ENCODE measurements at places on chromosomes 7 and 10.
A peak's percentile ranks its signal among the peaks of the same experiment; 100 is the strongest.

DNA sequence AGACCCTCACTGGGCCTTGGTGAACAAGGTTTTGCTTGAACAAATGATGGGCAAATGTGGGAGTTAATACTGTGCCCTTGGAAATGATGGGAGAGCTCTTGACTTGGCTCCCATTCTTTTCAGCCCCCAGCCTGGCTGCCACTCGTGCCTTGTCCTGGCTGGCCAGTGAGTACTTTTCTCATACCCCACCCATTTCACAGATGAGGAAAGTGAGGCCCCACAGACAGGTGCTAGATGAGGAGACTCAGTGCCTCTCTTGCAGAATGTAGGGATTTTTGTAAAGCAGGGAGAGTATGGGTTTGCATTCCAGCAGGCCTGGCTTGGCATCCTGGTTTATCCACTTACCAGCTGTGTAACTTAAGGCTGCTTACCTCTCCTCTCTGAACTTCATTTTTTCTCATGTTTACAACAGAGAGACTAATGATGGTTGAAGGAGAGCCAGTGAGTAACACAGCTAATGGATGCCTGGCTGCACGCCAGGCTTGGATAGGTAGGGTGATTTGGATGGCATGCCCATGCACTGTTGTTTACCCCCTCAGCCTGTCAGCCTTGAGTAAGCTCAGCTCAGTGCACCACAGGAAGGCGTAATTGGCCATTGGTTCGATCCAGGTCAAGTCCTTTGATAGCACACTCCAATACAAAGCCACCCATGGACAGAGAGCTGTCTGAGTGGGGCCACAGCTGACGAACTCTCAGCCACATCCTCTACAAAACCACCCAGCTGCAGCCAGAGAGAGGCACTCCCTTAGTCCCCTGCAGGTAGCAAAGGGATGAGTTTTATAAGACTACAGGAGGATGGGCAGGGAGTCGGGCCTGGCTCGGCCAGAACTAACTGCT, 436.8 kb downstream of the RPS24 start:
- DNase-seq = no peak

DNA sequence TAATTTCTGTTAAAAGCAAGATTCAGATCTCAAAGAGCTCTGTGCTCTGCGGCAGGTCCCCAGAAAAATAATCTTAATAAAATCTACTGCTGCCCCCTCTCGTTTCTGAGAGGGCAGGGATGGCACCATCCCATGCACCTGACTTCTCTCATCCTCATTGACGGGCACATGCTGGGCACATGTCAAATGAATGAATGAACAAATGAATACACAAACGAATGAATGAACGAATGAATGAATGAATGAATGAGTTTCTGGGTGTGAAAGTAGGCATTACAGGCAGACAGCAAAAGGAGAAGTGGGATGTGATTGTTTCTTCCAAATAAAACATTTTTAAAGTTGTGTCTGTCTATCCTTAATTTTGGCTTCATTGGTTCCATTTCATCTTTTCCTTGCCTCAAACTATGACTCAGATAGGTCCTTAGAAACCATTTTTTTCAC, 398.1 kb upstream of the PRKCQ start:
- no peak for DNase-seq

DNA sequence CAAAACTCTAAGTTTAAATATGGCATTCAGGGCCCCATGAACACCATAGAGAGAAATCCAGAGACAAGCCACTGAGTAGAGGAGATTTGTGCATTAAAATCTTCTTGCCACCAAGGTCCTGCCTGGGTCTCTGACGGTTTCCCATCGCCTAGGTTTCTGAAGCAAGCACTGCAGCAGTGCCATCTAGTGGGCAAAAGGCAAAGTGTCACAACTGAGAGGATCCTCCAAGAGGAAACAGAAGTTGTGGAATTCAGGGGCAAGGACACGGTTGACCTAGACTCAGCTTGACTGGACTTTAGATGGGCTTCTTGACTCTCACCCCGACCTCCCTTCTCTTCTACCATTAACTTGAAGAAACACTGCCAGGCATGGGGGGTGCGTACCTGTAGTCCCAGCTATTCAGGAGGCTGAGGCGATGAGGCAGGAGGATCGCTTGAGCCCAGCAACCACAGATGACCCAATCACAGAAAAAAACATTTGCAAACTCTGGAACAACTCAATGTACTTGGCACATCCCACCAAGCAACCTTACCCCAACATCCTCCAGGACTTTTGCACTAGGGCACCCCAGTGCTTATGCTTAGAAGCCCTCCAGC, 604.1 kb downstream of the GALNT17 start:
- peak; percentile 11 for DNase-seq

DNA sequence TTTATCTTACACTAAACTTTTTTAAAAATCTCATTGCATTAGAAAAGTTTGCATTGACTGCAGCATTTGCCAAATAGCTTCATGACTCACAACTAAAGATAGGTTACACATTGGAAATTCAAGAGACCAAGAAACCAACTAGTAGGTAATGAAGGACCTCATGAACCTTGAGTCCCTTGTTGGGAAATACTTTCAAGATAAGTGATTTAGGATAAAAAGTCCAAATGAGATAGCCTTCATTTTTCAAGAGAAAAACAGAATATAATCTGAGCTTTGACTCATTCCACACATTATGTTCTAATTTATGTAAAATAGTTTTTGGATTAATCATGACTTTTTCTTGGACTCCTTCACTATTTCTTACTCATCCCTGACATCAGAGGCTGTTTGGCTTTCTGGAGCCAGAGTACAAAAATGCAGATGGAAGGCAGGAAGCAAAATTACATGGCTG, 13.1 kb upstream of the LIPF start:
- DNase-seq = no peak

GRCh38 chr7:47458057-47458456, 123.9 kb downstream of the TNS3 start:
- no peak for DNase-seq

DNA sequence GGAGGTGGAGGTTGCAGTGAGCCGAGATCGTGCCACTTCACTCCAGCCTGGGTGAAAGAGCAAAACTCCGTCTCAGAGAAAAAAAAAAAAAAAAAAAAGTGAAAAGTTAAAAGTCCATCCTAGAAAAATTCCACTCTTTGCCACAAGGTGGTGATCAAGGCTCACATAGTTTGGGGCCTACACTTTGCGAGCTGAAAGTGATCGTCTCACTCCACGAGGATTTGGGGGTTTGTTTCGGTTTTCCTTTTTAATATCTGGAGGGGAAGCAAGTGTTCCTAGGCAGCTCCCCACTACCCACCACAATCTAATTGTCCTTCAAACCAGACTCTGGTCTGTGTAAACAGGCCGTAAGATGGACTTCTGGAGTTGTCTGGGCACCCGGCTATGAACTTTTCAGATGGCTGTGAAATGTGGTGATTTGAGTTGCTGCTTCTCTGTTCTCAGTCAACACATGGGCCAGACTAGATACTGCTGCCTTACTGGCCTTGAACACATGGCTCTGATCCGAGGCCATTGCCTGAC, 27.1 kb downstream of the PRLHR start:
- peak; percentile 41 for DNase-seq

DNA sequence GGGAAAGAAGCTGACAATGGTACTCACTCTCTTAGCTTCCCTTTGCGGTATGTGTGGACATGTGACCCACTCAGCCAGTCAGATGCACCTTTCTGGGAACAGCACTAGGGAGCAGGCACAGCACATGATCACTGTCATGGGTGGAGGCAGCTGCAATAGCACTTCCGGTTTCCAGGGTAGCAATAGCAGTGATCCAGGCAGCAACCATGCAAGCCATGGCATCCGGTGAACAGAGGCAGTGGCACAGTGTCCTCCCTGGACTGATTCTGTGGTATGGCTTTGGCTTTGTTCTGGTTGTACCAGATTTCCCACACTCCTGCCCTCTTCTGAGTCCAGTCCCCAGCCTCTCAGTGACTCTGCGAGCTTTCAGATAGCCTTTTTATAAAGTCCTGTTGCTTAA, 86.8 kb upstream of the NAMPT start:
- DNase-seq = no peak

- peak; percentile 87 for DNase-seq
Observed at GRCh38 chr7:63925626-63926460, 72.8 kb upstream of the ZNF722 start.

- DNase-seq = no peak
Observed at GRCh38 chr7:148590471-148590870, at the start of gene C7orf33. Gene C7orf33, plus strand, starts transcription at chr7:148590766. Its CDS starts 160 bp downstream, at chr7:148590926.

DNA sequence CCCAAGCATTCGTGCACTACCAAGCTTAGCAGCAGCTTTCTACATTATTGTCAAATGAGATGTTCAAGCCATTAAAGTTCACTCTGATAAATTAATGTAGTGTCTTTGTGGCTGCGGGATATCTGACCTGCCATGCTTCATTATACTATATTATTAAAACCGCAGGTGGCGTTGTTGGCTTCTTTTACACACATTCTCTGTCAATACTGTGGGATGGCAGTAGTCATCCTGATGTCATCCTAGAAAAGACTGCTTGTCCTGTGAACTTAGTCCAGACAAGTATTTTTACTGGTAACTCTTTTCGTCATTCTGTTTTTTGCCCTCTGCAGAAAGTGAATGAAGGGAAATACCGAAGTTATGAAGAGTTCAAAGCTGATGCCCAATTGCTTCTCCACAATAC, 103.9 kb downstream of the ZMYND11 start:
- no peak for DNase-seq

- DNase-seq = no peak
Observed at GRCh38 chr10:119803264-119803663, 69.4 kb downstream of the MCMBP start.

DNA sequence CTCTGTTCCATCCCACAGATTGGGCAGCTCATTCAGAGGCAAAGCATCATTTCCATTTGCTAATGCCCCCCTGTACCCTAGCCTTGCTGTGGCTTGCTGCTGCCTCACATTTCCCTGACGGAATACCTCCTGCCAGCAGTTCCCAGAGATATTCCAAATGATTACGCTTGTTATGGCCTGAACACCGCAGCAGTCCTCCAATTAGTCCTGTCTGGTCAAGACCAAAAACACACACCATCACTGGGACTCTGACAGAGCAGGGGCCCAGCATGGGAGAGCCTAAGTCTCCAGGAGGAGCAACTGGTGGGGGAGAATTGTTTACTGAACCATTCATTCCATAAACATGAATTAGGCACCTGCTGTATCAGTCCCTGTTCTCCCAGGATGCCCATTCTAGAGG, 6.1 kb downstream of the OGDHL start:
- no peak for DNase-seq

GRCh38 chr7:7639847-7640220, 718 bp upstream of the UMAD1 start:
- peak; percentile 71 for DNase-seq

DNA sequence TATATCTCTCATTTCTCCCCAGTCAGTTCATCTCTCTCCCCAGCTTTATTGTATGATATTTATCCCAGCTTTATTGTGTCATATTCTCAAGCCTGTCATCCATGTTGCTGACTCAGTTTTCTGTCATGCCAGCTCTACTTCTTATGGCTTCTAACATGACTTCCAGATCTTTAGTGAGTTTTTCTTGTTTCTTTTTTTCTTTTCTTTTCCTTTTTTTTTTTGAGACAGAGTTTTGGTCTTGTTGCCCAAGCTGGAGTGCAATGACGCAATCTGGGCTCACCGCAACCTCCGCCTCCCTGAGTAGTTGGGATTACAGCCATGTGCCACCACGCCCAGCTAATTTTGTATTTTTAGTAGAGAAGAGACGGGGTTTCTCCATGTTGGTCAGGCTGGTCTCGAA, 28.7 kb upstream of the CALU start:
- DNase-seq = no peak

- no peak for DNase-seq
Observed at GRCh38 chr10:92420546-92421275, 129.7 kb downstream of the MARCHF5 start.

DNA sequence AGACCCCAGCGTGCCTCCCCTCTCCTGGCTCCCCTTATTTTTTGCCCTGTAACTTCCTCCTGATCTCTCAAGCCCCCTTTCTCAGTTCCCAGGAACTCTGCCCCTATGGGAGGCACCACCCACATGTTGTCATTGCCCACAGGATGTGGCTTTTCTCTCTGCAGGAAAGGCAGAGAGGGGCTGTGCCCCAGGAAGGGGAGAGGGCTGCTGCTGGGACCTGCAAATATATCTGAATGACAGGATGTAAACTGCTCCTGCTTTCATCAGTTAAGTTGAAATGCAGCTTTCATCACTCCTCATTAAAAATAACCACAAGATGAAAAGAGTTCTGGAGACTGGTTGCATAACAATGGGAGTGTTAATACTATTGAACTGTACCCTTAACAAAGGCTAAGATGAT, 103.3 kb downstream of the CLEC2L start:
- peak; percentile 56 for DNase-seq

DNA sequence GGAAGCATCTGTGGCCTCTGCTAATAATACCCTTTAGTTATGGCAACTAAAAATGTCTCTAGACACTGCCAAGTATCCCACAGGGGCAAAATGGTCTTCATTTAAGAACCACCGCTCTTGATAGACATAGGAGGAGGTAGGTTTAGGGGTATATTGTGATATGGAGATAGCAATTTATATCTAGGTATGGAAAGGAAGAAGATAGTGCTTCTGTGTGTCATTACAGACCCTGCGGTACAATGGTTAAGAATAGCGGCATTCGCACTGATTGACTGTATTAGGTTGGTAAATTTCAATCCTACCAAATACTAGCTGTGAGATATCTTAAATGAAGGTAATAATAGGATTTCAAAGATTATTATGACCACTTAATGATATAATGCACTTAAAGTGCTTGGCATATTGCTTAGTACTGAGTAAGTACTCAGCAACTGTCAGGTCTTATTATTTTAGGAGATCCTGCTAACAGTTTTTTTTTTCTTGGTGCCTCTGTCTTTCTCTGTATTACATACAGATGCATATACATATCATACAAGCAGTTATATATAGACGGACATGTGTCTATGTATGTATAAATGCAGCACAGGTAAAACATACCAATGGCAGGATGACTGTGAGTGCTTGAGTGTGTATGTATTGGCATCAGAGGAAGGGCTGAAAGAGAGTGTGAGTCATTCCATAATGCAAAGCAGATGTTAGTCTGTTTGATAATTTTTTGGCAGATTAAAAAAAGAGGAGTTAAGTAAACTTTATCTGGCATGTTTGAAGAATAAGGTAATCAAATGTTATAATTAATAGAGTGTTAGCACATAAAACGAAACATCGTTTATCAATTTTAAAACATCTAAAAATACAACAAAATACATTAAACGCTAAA, 50.0 kb upstream of the ITGB8 start:
- no peak for DNase-seq

- no peak for DNase-seq
Observed at GRCh38 chr10:93904901-93905300, 11.1 kb downstream of the SLC35G1 start.

GRCh38 chr7:11373546-11374142, 400.0 kb downstream of the PHF14 start:
- no peak for DNase-seq

GRCh38 chr10:71671994-71672946, 47.3 kb downstream of the C10orf105 start:
- no peak for DNase-seq

DNA sequence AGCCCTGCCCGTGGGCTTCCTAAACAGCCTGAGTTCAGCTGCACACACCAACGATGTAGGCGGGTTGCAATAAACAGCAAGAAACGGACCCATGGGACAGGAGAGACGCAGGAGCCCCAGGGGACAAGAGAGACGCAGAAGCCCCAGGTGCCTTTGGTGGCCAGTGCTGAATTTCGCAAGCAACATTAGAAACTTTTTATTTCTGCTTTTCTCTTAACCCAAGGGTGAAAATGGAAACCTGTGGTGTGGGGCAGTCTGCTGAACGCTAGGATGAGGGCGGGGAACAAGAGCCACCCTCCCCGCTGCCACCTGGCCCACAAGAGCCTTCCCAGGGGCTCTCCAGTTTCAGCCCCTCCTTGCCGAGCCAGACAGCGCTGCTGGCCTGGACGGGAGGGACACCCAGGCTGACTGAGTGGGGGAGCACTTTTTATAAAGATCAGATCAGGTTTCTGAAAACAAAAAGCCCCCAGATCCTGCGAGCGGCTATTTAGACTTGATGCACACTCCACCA, 20.0 kb upstream of the GPR146 start:
- no peak for DNase-seq

Data from T-cell (primary cell).